ENCODE measurements at places on chromosomes 13 and 19.

DNA sequence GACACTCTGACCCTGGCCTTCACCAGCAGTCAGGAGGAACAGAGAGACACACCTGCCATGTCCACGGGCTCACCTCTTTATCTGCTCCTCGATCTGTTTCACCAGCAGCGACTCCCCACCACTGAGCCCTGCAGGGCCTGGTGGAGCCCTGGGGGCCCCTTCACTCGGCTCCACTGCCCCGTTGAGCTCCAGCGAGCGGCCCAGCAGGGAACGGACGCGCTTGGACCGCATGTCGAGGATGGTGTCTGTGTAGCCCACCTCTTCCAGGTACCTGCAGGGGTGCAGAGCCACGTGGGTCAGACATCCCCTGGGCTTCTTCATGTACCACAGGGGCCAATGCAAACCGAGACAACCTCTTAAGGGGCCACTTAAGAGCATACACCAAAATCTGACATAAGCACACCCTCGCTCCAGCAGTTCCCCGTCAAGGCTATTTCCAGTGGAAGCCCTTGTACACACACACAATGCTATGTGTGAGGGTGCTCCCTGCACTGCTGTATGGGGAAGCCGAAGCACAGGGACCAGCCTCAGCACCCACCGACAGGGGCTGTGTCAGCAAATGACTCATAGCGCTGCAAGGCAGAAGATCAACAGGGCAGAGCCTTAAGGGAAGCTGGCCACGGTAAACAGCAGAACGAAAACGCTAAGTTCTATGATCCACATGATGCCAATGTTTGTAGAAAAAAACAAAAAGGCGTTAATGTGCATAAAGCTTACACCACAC is 12.7 kb upstream of the FKRP start:
- no peak for DNase-seq

- no peak for DNase-seq
Measured at GRCh38 chr13:113630296-113630695, 27.7 kb downstream of the ATP4B start.

DNA sequence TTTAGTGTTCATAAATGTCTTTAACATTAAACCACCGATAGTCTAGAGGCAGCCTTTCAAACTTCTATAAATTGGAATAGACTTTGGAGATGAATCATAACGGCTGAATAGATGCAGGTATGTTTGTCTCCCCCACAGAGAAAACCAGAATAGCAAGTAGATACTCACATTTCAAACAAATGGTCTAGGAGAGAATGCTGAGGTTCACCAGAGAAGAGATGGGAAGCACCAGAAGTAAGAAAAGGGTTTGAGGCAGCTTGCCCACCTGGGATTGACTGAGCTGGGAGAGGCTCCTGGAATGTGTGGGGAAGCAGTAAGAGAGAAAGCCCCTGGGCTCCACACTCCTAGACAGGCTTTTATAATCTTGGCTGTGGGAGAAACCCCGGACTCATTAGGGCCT is 6.4 kb downstream of the IGFL3 start:
- DNase-seq: no peak

DNA sequence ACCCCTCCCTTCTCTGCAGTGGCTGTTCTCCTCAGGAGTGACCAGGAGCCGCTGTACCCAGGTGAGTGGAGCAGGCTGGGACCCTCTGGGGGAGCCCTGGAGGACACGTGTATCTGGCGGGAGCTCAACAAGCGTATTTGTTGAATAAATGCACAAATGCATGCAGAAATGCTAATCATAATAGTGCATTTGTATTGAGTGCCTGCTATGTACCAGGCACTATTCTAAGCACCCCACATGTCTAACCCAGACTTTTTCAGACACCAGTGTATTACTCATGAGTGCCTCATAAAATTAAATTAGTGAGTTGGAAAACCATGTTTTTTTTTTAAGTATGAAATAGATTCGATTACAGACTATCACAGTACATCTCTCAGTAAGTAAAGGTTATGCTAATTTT is 7.9 kb downstream of the HPN start:
- no peak for DNase-seq

DNA sequence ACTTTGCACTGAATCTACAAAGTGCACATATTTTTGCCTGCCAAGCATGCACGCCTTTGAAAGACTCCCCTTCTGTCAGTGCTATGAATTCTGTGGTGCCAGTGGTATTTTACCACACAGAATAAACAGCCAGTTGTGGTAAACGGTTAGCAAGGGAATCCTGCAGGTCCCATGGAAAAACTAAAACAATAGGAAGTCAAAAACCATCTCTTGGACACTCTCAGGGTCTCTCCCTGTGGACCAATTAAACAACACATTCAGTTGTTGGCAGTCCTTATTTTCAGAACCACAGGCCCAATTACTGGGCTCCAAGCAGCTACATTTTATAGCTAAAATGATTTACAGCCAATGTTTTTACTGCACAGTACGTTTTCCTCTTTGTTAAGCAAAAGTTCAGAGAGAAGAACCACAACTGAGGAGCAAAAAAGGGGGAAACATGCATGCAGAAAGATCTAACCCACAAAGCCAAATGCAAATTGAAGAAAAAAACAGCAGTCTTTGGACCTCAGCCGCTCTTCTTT is 116.9 kb downstream of the KCTD12 start:
- no peak for DNase-seq

GRCh38 chr13:48066310-48066989 is 28.5 kb downstream of the MED4 start:
- peak; percentile 33 for DNase-seq

GRCh38 chr19:38095411-38096308 is 128.4 kb downstream of the DPF1 start:
- DNase-seq: peak; percentile 71

DNA sequence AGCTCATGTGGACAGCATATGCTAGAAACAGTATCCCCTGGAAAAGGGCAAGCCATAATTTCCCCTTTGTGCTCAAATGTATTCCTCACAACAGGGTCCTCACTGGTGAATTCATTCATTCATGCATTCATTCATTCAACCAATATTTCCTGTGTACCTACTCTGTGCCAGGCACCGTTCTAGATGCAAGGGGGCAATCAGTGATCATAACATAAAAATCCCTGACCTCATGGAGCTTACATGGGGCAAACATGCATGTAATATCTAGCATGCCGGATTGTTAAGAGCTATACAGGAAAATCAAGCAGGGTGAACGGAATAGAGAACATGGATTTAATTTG is 2.6 kb downstream of the RANBP3 start:
- DNase-seq: no peak

DNA sequence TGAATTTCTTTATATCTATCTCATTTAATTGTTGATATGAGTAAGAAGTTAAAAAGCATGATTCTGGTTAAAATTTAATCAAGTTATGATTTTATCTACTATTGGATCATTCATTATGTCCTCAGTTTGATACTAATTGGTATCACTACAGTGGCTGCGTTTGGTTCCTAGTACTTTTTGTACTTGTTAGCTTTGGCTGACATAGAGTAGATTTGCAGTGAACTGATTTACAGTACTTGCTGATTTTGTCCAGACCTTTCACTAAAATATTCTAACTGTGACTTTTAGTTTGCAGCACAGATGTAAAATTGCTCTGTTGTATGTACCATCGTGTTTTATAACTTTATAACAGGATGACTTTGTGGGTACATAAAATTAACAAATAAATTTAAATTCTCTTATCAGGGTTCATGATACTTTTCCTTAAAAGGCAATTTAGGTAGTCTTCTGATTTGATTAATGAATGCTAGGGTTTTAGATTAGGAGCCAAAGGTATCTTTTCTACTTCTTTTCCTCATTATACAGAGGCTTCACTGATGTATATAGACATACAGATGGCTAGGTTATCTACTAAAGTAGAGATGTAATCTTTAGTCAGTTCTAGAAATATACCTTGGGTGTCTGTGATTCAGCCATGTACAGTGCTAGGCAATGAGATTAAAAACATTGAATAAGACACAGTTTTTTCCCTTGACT is 8.7 kb downstream of the UCHL3 start:
- DNase-seq: no peak

DNA sequence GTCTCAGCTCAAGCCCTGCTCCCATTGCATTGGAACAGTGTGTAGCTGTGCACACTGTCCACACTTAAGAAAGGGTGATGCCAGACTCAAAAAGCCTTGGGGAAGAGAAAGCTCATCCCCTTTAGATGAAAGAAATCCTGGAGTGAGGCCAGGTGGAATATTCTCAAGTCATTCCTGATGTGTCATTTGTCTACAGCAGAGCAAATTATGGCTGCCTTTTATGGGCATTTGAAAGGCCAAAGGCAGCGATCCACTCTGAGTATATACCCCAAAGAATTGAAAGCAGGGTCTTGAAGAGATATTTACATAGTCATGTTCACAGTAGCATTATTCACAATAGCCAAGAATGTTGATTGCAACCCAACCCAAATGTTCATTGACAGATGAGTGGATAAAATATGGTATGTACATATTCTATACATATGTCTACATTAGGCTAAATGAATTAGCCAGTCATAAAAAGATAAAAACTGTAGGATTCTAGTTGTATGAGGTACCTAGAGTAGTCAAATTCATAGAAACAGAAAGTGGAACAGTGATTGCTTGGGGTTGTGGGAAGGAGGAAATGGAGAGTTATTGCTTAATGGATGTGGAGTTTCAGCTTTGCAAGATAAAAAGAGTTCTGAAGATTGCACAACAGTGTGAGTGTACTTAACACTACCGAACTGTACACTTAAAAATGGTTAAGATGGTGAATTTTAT is 214.9 kb downstream of the KCNRG start:
- no peak for DNase-seq

DNA sequence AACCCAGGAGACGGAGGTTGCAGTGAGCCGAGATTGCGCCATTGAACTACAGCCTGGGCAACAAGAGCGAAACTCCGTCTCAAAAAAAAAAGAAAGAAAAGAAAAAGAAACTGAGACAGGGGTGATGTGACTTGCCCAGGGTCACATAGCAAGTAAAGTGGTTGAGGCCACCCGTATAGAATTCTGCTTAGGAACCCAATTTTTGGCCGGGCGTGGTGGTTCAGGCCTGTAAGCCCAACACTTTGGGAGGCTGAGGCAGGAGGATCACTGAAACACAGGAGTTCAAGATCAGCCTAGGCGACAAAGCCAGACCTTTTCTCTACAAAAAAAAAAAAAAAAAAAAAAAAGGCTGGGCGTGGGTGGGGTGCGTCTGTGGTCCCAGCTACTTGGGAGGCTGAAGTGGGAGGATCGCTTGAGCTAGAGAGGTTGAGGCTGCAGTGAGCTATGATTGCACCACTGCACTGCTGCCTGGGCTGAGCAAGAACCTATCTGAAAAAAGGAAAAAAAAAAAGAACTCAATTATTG is 1.3 kb downstream of the SNRPA start:
- DNase-seq: no peak

GRCh38 chr13:28850226-28850625 is 30.1 kb downstream of the MTUS2 start:
- no peak for DNase-seq

DNA sequence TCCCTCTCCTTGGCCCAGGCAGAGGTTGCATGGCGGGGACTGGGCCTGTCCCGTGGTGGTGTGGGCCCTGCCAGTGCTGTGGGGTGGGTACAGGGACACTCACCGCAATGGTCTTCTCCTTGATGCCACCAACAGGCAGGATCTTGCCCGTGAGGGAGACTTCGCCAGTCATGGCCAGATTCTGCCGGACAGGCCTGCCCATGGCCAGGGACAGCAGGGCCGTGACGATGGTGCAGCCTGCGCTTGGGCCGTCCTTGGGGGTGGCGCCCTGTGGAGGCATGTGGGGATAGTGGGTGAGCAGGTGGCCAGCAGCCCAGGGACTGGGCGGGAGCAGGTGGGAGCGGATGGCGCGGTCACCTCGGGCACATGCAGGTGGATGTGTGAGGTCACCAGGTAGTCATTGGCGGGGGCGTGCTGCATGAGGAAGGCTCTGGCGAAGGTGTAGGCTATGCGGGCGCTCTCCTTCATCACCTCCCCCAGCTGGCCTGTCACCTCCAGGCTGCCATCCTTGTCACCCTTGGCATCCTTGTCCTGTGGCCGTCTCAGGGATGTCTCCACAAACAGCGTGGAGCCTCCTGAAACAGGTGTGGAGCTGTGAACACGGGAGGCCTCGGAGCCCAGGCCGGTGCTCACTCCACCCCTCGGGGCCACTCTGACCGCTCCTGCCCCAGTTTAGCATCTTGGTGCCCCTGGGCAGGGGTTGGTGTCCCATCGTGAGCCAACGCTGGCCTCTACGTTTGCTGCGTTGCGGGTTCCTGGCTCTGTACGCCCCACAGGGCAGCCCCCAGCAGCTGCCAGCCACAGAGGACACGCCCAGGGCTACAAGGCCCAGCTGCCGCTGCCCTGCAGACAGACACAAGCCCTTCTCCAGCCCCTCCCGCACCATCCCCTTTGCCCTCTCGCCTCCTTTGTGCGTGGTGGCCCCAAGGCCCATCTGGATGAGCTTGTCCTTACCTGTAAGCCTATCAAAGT is 3.4 kb downstream of the RPL36 start:
- no peak for DNase-seq

DNA sequence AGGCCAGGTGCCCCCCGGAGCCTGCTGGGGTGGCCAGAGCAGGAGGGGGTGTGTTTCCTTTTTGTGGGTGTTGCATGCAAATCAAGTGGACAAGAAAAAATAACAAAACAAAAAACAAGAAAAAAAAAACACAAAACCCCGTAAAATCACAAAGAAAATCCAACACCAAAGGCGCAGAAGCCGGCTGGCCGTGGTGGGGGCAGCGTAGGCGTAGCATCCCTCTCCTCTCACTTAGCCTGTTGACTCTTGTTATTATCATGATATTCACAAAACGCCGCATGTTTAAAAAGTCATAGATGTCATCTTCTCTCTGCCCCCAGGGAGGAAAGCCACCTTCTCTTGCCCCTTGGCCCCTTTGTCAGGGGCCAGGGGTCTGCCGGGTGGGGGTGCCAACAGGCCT is 978 bp upstream of the TGFBR3L start:
- no peak for DNase-seq

- DNase-seq: no peak
Measured at GRCh38 chr13:61362522-61362921, 53.1 kb downstream of the PCDH20 start.

GRCh38 chr13:79079351-79079839 is 326.7 kb downstream of the RBM26 start:
- no peak for DNase-seq

DNA sequence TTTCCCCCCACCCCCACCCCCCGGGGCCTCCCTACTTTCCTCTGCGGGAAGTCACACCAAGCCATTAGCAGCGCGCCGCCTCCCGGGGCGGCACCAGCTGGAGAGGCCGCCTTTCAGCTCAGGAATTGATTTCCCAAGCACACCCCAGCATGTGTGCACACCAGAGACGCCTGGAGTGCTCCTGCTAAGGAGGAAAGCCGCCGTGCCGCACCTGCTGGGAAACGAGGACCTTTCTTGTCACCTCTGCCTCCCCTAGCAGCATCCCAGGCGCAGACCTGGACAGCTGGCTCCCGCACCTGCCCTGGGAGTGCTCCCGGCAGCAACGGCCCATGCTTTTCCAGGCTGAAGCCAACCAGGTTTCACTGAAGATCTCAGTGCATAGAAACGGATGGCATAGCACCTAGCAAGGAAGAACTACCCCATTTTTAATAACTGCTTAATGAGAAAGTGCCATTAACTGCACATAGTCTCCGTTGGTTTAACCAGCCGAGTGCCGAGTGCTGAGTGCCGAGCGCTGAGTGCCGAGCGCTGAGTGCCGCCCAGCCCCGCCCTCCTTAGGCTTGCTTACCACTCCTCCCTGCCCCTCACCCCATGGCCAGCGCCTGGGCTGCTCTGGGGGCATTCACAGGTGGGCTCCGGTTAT is 165.0 kb downstream of the USP12 start:
- DNase-seq: peak; percentile 28

- DNase-seq: no peak
Measured at GRCh38 chr13:41952749-41953148, 8.2 kb downstream of the VWA8 start.

All from ACHN (cell line).